Activated CD4-positive, alpha-beta memory T cell treated with anti-CD3 and anti-CD28 coated beads, Interleukin-2, amount 10 ng/mL, durations not matched to agents 7 days and 5 days (primary cell): ENCODE measurements at places on chromosomes 11 and 22.

- DNase-seq, result no peak
These were observed 13.1 kb downstream of the GRIK4 start for GRCh38 chr11:120524536-120525085.

DNA sequence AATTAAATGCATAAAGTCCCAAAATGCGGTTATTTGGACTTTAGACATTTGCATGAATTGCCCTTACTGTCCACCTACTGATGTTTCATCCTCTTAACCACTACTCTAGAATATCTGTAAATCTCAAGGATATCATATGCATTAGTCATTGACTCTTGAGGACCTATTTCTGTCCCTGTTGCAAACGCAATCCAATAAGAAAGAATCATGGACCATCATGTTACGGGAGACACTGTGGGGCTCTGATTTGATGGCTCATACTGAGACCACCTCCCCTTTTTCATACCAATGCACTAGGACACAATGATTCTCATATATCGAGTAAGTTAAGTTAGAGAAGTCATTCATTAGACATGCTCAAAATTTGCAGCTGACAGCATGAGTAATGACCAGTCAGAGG, 14.4 kb downstream of the POU2AF2 start:
- DNase-seq, result no peak

- no peak for DNase-seq
These were observed 4.1 kb downstream of the RELT start for GRCh38 chr11:73380331-73380730.

DNA sequence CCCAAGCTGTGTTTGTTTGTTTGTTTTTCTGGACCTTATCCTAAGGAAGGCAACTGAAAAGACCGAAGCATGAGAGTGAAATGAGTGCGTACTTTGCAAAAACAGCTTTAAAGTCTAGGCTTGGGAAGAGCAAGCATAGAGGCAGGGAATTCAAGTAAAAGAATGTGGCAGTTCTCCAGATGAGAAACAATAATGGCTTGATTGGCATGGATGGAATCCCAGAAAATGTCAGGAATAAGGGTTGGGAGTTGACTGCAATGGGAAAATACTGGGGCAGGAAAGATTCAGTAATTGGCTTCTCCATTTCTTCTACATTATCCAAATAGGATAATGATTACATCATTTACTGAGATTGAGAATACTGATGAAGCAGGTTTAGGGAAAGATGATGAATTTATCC, 17.5 kb downstream of the SAAL1 start:
- DNase-seq, result no peak

- DNase-seq, result no peak
These were observed 1341.5 kb downstream of the BRD1 start for GRCh38 chr22:48486134-48486532.
